GM23248 (cell line): ENCODE measurements at places on chromosomes 2 and 18. TPM values are rescaled to one million over a fixed set of nuclear protein-coding genes. Genes with fewer than 3 reads are reported as not detected.
A peak's percentile ranks its signal among the peaks of the same experiment; 100 is the strongest.

DNA sequence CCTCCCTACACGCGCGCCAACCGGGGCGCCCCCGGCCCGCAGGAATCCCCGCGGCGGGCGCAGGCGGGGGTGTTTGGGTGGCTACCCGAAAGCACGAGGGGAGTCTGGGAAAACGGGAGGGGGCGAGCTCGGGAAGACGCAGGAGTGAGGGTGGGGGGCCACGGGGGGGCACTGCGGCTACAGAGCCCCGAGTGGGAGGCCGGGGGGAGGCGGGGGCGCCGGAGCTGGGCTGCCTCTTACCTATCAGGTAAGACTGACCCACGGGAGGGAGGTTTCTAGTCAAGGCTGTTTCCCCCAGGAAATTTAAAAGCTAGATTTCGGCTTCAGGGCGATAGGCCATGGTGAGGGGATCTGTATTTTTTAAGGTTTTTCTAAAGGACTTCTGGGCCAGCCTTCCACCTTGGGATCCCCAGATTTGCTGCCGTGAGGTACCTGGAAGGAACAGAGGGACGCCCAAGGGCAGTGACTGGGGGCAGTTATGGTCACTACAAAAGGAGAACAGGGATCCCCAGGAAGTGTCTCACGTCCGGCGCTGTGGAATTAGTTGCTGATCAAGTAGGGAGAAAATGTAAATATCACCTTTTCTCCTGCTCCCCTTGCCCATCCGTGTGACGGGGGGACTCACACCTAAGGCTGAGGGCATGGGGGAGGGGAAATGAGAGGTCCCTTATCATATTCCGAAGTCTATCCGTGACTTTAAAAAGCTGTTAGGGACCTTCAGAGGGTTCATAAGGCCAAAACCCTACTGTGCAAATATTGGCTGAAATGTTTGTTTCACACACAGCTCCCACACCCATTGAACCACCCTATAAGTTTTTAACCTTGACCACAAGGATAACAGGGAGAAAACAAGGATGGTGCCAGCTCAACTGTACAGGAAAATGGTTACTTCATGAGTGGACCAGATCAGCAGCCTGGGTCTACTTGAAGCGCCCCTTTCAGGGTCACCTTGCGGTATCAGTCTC, 638 bp upstream of the IRS1 start:
- no peaks in the 10 kb centered on the region for H3K27me3 ChIP-seq
- no peaks in the 10 kb centered on the region for H3K36me3 ChIP-seq
- peak overlapping the region; percentile 61 for H3K27ac ChIP-seq
- peak overlapping the region; percentile 75 for H3K4me3 ChIP-seq
- peak; percentile 50 for DNase-seq

DNA sequence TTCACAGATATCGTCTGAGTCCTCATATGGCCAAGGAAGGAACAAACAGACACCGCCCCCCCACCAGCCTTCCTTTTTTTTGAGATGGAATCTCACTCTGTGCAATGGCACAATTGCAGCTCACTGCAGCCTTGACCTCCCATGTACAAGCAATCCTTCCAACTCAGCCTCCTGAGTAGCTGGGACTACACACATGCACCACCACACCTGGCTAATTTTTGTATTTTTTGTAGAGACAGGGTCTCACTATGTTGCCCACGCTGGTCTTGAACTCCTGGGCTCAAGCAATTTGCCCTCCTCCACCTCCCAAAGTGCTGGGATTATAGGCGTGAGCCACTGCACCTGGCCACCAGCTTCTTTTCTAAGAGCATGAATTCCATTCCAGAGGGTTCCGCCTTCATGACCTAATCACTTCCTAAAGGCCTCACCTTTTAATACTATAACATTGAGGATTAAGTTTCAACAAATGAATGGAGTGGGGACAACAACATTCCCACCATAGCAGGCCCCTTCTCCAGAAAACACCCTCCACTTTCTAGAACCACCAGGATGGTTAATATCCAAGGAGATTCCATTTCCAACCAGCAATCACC, 2.2 kb upstream of the TMBIM1 start:
- no peaks in the 10 kb centered on the region for H3K27me3 ChIP-seq
- H3K4me1 ChIP-seq = peaks cover 23% of the 10 kb centered on the region
- H3K4me3 ChIP-seq = no peak overlapping the region
- no peak for DNase-seq

DNA sequence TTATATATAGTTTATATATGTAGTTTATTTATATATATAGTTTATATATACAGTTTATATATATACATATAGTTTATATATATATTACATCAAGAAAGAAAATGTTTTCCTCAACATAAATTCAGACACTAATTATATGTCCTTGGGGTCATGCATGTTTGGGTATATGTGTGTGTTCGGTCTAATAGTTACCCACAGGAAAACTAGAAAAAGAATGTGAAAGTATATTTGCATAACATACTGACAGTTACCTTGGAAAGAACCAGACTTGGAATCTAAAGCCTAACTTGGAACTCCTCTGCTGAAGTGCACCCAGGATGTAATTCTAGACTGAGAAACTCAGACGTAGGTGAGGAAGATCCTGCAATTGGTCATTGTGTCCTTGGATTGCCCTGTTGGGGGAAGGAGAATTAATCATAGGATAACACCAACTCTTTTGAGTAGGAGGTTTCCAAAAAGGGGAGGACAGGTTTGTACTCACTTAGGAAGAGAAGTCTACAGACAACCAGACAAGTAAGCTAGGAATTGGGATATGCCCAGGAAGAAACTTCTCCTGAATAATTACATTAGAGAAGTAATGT, 8.9 kb upstream of the SLC25A12 start:
- H3K27me3 ChIP-seq = no peaks in the 10 kb centered on the region
- no peak for DNase-seq
- H3K4me3 ChIP-seq = no peak overlapping the region
- H3K36me3 ChIP-seq = no peaks in the 10 kb centered on the region
- no peaks in the 10 kb centered on the region for H3K4me1 ChIP-seq

DNA sequence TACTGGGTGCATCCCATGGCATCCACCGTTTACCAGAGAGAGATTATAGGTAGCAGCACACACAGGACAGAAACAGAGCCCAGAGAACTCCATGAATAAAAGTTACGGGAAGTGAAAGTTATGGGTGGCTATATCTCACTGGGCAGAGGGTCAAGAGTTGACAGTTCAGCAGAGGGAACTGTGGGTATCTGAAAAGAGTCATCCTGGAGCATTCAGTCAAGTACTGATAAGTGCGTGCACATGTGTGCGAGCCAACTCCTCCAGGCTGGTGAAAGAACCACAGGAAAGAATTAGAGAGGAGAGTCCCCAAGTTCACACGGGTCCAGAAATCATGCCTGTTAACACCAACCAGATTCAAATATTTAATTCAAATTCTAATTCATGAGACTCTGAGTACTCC, 1588.2 kb downstream of the LRP1B start:
- DNase-seq = no peak
- H3K4me1 ChIP-seq = no peaks in the 10 kb centered on the region
- H3K27ac ChIP-seq = no peak overlapping the region
- no peaks in the 10 kb centered on the region for H3K27me3 ChIP-seq

DNA sequence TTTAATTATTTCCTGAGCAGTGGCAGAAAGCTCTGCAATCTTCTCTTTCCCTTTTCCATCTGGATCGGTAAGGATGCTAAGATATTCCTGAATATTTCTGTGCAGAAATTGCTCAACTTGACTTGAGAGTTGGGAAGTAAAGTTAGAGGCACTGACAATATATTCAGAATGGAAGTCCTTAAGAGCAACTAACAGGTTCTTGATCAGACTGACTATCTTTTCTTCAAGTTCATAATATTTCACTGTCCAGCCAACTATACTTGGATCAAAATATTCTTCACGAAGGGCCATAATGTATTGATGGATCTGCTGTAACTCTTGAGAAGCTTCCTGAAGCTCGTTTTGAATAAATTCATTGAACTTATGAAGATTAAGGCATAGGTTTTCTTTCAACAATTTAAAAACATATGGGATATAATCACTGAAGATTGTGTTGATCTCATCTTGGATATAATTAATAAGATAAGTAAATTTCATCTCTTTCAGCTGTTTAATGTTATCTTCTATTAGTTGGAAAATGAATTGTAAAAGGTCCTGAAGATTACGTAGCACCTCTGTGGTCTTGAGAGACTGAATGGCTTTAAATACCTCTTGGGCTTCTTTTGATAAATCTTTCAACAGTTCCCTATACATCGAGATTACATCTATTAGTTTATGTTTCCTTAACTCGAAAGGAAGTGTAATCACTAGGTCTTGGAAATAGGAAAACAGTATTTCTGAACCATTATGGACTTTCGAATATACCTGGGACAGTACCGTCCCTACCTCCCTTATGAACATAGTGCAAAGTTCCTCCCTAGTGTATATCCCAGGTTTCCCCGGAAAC, 41.7 kb downstream of the APOB start:
- H3K4me1 ChIP-seq = no peaks in the 10 kb centered on the region
- DNase-seq = no peak
- H3K27me3 ChIP-seq = no peaks in the 10 kb centered on the region
- no peak overlapping the region for H3K4me3 ChIP-seq
- H3K36me3 ChIP-seq = no peaks in the 10 kb centered on the region

Gene CNOT11
- total RNA-seq = 30.6 and 33.3 TPM in 2 replicates

GRCh38 chr2:120599072-120599471, 136.6 kb upstream of the GLI2 start:
- H3K4me3 ChIP-seq = no peak overlapping the region
- no peaks in the 10 kb centered on the region for H3K36me3 ChIP-seq
- H3K27ac ChIP-seq = no peak overlapping the region
- no peaks in the 10 kb centered on the region for H3K27me3 ChIP-seq
- DNase-seq = no peak

DNA sequence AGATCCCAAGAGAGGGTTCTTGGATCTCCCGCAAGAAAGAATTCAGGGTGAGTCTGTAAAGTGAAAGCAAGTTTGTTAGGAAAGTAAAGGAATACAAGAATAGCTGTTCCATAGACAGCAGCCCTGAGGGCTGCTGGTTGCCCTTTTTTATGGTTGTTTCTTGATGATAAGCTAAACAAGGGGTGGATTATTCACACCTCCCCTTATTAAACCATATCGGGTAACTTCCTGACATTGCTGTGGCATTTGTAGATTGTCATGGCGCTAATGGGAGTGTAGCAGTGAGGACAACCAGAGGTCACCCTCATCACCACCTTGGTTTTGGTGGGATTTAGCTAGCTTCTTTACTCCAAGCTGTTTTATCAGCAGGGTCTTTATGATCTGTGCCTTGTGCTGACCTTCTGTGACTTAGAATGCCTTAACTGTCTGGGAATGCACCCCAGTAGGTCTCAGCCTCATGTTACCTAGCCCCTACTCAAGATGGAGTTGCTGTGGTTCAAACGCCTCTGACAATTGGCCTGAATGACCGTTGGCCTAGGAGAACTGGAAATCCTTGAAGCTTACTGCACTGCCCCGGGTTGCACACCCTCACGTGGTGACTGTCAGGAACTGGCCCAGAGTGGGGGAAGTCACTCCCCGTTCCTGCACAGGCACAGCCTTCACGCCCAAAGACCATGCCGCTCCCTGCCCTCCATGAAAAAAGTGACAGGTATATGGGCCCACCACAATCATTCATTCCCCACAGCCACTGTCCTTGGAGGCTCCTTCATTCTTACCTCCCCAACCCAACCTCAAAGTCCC, 136.9 kb downstream of the SEPTIN10 start:
- no peaks in the 10 kb centered on the region for H3K27me3 ChIP-seq
- H3K4me3 ChIP-seq = no peak overlapping the region
- DNase-seq = no peak

Gene CERKL
- not detected in 2 replicates for total RNA-seq

Gene DIPK1C
- not detected in 2 replicates for total RNA-seq

Gene KCNIP3
- total RNA-seq = 10.7 and 11.9 TPM in 2 replicates

Gene EMILIN2
- 23.9 and 30.2 TPM in 2 replicates for total RNA-seq

DNA sequence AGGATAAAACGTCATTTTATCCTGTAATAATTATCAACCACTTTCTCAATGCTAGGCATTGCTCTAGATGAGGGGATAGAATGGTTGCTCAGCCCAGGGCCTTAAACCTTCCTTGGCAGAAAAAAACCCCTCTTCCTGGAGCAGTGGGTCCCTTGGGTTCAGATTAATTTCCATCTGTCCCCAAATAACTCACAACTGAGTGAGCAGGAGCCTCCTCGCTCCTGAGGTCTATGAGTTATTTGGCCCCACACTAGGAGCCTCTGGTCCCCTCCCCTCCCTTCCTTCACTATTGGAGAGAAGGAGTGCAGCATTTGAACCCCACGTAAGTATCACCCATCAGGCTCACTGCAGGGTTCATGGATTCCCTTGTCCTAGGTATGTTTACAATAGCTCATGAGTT, 157.5 kb upstream of the FHL2 start:
- no peak for DNase-seq
- no peak overlapping the region for H3K4me3 ChIP-seq
- peaks cover 91% of the 10 kb centered on the region for H3K27me3 ChIP-seq
- peaks cover 6% of the 10 kb centered on the region for H3K4me1 ChIP-seq
- H3K36me3 ChIP-seq = no peaks in the 10 kb centered on the region

Gene CCL20
- total RNA-seq = not detected in 2 replicates

GRCh38 chr2:182228741-182229140, 198.1 kb downstream of the PDE1A start:
- H3K4me1 ChIP-seq = peaks cover 40% of the 10 kb centered on the region
- no peaks in the 10 kb centered on the region for H3K36me3 ChIP-seq

GRCh38 chr18:7177116-7177744, 53.7 kb upstream of the LRRC30 start:
- H3K27me3 ChIP-seq = peaks cover 6% of the 10 kb centered on the region
- no peaks in the 10 kb centered on the region for H3K4me1 ChIP-seq
- H3K36me3 ChIP-seq = no peaks in the 10 kb centered on the region
- H3K27ac ChIP-seq = no peak overlapping the region

DNA sequence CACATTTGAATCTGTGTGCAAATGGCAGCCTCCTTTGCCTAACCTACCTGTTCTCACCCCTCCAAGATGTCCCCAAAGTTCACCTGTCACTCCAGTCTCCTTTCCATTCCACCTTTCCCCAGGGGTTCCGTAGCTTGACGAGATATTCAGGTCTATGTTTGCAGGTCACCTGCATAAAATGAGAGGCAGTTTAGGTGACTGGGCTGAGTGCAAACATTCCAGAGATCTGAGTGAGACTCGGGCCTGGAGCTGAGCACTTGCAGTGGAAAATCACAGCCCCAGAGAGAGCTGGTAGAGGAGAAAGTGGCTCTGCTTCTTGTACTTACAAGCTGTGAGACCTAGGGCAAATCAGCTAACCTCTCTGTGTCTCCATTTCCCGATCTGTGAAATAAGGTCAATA, 20.1 kb downstream of the CAPN14 start:
- H3K4me3 ChIP-seq = no peak overlapping the region
- no peaks in the 10 kb centered on the region for H3K4me1 ChIP-seq
- no peak for DNase-seq
- 0 out of 2 replicates have a peak, but pooled peaks cover 5% of the 10 kb centered on the region for H3K27me3 ChIP-seq

- H3K4me3 ChIP-seq = no peak overlapping the region
- no peaks in the 10 kb centered on the region for H3K36me3 ChIP-seq
- peaks cover 51% of the 10 kb centered on the region for H3K4me1 ChIP-seq
- no peaks in the 10 kb centered on the region for H3K27me3 ChIP-seq
- no peak overlapping the region for H3K27ac ChIP-seq
Observed at GRCh38 chr18:28080876-28081300, 96.0 kb downstream of the CDH2 start.

GRCh38 chr2:17915811-17916518, 37.5 kb downstream of the KCNS3 start:
- DNase-seq = no peak
- no peaks in the 10 kb centered on the region for H3K27me3 ChIP-seq
- no peaks in the 10 kb centered on the region for H3K4me1 ChIP-seq
- no peak overlapping the region for H3K27ac ChIP-seq
